Astrocyte of the spinal cord (primary cell): ENCODE measurements at places on chromosomes 16 and 17.
A peak's percentile ranks its signal among the peaks of the same experiment; 100 is the strongest.

GRCh38 chr16:50517450-50518252 is 30.5 kb upstream of the NKD1 start:
- DNase-seq = no peak

- DNase-seq = no peak
These were observed 6.7 kb upstream of the MPP3 start for GRCh38 chr17:43839670-43840108.

GRCh38 chr16:88842806-88843205 is 13.9 kb downstream of the GALNS start:
- DNase-seq = no peak

DNA sequence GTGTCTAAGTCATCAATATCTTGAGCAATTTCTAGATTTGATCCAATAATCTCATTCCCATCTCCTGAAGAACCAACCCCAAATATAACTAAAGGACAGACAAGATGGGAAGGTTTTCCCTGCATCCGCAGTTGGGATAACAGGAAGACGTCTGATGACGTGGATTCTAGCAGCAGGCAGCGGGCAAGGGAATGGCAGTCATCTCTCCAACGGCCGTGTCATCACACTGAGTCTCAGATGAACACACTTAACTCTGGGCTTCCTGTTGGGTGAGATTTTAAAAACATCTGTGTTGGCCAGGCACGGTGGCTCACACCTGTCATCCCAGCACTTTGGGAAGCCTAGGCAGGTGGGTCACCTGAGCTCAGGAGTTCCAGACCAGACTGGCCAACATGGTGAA is 20.9 kb upstream of the TIMP2 start:
- no peak for DNase-seq

DNA sequence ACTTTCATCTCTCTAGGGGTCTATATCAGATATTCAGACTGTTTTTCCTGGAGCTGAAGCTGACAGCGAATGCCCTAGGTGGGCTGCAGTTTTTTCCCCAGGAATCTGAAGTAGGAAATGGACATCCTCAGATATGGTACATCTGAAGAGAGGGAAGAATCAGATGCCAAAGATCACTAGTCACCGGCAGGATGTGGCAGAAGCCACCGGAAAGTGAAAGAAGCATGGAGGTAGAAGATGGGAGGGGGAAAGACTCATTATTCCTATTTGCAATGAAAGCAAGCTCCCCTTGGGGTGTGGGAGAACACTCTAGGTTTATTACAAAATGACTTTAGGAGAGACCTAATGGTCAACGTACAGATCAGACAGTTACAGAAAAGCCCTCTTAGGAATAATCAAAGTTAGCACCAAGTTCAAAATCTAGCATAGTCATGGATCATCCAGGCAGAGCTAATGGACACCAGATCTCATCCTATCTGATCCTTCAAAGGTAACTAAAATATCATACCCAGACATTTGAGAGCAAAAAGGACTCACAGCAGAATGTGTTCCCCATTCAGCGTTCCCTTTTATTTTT is 110.7 kb downstream of the HS3ST3A1 start:
- peak; percentile 22 for DNase-seq

- DNase-seq = no peak
These were observed 12.2 kb upstream of the CLDN9 start for GRCh38 chr16:3000540-3000939.

- peak; percentile 30 for DNase-seq
These were observed 245.4 kb downstream of the NTN1 start for GRCh38 chr17:9266697-9267117.

GRCh38 chr17:42748908-42749798 is 4.3 kb upstream of the EZH1 start:
- DNase-seq = no peak

DNA sequence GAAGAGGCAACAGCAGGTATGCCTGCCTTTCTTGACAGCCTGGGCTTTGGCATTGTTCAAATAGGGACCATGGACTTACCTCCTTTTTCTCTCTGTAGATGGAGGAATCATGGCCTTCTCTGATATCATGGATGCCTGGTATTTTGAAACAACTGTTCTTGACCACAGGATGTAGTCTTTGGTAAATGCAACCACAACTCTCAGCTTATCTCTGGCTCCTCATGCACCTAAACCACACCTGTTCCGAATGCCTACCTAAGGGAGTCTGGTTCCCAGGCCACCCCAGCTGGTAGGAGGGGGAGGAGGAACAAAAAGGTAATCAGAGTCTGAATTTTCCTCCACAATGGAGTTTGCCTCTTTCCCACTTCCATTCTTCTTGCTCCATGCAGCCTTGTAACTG is 18.8 kb downstream of the CDK5RAP3 start:
- no peak for DNase-seq

DNA sequence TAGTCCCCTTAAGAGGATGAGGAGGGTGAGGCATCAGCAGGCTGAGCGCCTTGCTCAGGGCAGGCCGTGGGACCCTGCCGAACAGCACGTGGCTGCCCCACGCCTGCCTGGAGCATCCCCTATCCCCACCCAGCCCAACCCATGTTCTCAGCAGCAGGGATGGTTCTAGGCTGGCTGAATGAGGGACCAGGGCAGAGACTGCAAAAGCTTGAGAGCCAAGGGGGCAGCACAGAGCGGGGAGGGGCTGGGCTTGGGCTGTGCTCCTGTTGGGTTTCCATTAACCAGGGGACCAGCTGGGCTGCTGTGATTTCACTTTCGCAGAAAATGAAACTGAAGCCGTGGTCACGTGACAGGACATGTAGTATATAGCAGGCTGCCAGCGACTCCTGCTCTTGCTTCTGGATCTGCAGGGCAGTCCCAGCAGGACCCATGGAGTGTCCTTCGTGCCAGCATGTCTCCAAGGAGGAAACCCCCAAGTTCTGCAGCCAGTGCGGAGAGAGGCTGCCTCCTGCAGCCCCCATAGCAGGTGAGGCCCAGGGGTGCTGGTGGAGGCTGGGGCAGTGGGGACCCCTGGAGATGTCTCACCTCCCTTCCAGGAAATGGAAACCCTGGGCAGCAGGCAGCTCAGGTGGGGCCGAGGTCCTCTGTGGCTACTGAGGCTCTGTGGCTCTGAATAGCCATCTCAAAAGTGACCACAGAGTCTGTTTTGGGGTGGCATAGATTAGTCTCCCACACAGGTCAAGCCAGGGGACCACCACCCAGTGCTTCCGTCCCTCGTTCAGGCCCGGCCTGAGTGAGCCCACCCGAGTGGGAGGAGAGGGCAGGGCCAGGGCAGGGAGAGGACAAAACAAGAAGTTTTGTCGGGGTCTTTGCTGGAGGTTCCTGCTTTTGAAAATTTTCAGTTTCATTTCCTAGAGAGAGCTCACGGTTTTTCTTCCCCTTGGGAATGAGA is 2.9 kb downstream of the RNF213 start:
- peak; percentile 82 for DNase-seq

GRCh38 chr17:41392278-41392677 is 5.1 kb downstream of the KRT31 start:
- peak; percentile 49 for DNase-seq

DNA sequence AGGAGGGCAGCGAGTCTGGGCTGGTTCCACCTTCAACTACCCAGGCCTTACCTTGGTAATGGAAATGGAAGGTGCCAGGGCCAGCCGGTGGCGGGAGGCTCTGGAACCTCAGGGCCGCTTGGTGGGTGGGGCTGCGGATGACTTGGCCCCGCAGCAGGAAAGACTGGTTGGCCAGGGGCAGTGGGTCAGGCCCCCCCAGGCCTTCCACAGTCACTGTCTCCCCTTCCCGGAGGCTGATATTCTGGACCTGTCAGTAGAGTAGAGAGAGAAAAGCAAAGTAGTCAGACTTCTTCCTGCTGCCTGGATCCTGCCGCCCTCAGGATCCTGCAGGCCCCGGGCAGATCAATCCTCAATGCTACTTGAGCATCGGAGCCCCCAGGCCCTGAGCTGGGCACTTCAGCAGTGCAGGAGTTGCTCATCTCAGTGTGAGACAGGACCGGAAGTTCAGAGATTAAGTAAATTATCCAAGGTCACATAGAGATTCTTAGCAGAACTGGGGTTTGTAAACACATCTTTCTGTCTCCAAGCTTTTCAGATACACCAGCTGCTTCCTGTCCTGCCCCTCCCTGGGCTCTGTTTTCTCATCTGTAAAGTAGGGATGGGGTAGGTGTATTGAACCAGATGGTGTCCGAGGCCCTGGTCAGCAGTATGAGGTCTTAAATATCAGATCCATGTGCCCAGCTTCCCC is 18.5 kb upstream of the PHF12 start:
- DNase-seq = no peak

DNA sequence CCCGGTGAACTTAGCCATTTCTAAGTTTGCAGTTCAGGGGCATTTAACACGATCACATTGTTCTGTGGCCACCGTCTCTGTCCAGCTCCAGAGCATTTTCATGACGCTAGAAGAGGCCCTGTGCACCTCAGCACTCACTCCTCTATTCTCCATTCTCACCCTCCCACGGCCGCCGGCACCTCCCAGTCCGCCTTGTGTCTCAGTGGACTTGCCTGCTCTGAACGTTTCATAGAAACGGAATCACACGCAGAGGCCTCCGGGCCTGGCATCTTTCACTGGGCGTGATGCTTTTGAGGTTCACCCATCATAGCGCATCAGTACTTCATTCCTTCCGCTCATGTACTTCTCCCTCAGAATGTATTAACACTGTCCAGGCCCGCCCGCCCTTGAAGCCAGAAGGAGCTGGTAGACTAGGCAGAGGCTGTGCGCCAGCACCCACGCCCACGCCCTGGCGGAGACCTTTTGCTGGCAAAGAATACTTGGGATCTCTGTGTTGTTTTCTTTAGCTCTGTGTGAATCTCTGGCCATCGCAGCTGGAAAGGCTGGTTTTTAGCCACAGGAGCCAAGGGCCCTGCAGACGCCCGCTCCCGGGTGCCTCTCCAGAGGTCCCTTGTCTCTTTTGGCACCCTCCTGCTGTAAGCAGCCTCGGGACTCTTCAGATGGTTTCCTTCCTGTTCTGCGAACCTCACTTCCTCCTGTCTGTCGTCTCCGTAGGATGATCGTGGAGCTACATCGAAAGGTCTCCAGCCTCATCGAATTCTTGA is 23.4 kb upstream of the JPT2 start:
- DNase-seq = no peak

- DNase-seq = no peak
These were observed at the start of gene DBNDD1 for GRCh38 chr16:90018652-90019542. TSS of gene DBNDD1 (minus strand) at chr16:90019456. CDS start at chr16:90019341, 115 bp downstream.

GRCh38 chr16:11524098-11524760 is 62.5 kb downstream of the LITAF start:
- no peak for DNase-seq

DNA sequence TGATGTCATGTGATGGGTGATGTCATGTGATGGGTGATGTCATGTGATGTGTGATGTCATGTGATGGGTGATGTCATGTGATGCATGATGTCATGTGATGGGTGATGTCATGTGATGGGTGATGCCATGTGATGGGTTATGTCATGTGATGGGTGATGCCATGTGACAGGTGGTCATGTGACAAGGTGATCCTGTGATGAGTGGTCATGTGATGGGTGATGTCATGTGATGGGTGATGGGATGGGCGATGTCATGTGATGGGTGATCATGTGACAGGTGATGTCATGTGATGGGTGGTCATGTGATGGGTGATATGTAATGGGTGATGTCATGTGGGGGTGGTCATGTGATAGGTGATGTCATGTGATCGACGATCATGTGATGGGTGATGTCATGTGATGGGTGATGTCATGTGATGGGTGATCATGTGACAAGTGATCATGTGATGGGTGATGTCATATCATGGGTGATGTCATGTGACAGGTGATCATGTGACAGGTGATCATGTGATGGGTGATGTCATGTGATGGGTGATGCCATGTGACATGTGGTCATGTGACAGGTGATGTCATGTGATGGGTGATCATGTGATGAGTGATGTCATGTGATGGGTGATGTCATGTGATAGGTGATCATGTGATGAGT is 17.2 kb downstream of the CD300LB start:
- DNase-seq = peak; percentile 3

DNA sequence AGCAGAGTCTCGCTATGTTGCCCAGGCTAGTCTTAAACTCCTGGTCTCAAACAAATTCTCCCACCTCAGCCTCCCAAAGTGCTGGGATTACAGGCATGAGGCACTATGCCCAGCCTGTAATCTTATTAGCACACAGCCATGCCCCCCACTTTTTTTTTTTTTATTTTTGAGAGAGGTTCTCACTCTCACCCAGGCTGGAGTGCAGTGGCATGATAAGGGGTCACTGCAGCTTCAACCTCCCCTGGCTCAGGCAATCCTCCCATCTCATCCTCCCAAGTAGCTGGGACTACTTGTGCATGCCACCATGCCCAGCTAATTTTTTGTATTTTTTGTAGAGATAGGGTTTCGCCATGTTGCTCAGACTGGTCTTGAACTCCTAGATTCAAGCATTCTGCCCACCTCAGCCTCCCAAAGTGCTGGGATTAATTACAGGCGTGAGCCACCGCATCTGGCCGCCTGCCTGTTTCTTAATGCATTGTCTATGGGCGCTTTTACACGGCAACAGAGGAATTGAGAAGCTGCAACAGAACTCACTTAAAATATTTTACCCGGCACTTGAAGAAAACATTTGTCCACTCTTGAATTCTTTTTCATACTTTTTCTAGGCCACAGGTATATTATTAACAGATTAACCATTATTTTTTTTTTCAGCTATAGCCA is 8.8 kb upstream of the CEP20 start:
- no peak for DNase-seq

DNA sequence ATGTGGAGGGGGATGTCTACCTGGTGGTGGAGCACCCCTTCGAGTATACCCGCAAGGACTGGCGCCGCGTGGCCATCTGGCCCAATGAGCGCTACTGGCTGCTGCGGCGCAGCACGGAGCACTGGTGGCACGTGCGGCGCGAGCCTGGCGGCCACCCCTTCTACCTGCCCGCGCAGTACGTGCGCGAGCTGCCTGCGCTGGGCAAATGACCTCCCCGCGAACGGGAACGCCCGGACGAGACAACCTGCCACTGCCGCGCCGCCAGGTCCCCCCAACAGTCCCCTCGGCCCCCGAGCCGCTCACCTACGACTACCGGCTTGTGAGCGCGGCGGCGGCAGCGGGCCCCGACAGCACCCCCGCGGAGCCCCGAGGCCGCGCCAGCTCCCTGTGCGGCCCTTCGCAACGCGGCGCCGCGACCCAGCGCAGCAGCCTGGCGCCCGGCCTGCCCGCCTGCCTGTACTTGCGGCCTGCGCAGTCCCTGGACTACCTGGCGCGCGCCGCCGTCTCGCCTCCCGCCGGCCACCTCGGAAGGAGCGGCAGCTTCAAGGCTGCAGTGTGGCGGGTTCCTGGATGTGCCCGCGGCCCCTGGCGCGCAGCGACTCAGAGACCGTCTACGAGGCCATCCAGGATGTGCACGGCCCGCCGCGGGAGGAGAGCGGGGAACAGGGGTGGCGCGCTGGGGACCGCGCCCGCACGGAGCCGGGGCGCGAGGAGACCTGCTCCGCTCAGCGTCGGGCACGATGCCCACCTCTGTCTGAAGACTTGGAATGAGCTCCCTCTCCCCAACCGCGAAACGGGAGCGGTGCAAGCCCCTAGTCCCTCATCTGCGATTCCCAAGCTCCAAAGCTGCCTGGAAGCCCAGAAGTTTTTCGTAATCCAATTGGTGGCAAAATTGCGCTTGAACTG is 48.7 kb upstream of the AMZ2 start:
- DNase-seq = peak; percentile 8

GRCh38 chr17:80295146-80295545 is 34.5 kb downstream of the RNF213 start:
- no peak for DNase-seq

- DNase-seq = peak; percentile 37
These were observed 715 bp downstream of the TLCD3A start for GRCh38 chr17:732902-733720.

- no peak for DNase-seq
These were observed 20.2 kb downstream of the CDK5RAP3 start for GRCh38 chr17:47990962-47991731.

- DNase-seq = no peak
These were observed 3.1 kb upstream of the CYTH1 start for GRCh38 chr17:78785011-78785662.

GRCh38 chr17:45262516-45263476 is 902 bp upstream of the SPATA32 start:
- DNase-seq = peak; percentile 79
